ENCODE measurements at places on chromosomes 16 and 17.

- no peak for DNase-seq
Measured at GRCh38 chr16:67563708-67564468, 1.6 kb downstream of the CTCF start.

GRCh38 chr17:57288040-57288772 is 31.9 kb downstream of the MSI2 start:
- DNase-seq = no peak

- DNase-seq = no peak
Measured at GRCh38 chr17:28326114-28326513, 7.1 kb downstream of the TMEM97 start.

GRCh38 chr16:88872650-88873331 is 6.3 kb upstream of the PABPN1L start:
- no peak for DNase-seq

DNA sequence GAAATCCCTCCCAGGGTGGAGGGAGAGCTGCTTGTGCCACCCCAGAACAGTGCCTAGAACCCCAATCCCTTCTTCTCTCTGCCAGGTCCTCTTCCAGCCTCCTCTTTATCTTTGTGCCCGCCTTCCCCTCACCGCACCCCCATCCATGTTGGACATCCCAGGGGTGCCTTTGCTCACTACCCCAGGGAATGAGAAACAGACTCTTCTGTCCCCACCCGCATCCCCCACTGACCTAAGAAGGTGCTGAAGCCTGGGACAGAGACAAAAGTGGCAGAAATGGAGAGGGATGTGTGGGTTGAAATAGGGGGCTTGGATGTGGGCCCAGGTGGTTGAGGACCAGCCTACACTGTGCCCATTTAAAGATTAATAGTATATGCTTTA is 17.0 kb downstream of the ALOX15B start:
- no peak for DNase-seq

GRCh38 chr17:33811004-33811760 is 443.9 kb upstream of the CCL2 start:
- no peak for DNase-seq

DNA sequence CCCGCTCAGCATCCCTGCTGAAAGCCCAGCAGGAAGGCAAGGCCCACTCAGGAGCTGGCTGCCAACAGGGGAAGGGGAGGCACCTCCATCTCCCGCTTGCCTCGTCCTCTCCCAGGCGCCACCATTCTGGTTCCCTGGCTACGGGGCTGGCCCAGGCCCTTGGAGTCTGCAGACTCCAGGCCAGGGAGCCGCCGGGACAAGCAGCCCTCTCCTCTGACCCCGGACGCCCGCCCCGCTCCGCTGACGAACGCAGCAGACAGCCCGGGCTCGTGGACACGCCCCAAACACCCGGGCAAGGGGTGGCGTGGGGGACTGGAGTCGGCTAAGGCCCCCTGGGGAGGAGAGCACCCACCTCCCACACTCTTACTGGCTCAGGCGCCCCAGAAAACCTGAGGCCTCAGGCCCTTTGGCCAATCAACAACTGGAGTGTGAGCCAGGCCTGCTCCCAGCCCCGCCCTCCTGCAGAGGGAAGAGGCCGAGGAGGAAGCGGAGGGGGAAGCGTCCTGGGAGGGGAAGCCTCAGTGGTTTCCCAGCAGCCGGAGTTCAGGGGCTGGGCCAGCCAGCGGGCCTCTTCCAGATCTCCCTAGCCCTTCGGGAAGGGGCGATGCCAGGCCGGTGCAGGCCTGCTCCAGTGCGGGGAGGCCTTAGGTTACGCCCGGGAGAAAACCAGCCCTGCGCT is 4.2 kb downstream of the MNT start:
- DNase-seq = peak; percentile 78

GRCh38 chr16:77344341-77344740 is 90.5 kb downstream of the ADAMTS18 start:
- DNase-seq = no peak

GRCh38 chr16:31718998-31719397 is 154.6 kb upstream of the ZNF267 start:
- no peak for DNase-seq

- no peak for DNase-seq
Measured at GRCh38 chr17:77329741-77330531, 189.2 kb downstream of the SEC14L1 start.

DNA sequence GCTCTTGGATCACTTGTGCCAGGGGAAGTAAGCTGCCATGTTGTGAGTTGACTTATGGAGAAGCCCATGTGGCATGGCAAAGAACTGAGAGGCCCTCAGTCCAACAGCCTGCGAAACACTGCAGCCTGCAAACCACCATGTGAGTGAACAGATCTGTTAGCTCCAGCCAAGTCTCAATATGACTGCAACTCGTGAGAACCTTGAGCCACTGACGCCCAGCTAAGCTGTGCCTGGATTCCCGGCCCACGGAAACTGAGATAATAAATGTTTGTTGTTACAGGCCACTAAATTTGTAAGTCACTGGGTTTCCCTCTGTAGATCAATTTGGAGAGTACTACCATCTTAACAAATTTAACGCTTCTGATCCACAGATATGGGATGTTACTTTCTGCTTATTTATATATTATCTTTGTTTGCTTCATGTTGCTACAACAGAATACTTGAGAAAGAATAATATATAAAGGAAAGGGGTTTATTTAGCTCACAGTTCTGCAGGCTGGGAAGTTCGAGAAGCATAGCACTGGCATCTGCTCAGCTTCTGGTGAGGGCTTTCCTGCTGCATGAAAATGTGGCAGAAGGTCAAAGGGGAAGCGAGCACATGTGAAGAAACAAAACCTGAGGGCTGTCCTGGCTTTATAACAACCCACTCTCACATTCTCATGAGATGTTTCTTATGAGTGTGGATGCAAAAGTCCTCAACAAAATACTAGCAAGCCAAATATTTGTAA is 29.4 kb upstream of the ATP2A3 start:
- DNase-seq = no peak

DNA sequence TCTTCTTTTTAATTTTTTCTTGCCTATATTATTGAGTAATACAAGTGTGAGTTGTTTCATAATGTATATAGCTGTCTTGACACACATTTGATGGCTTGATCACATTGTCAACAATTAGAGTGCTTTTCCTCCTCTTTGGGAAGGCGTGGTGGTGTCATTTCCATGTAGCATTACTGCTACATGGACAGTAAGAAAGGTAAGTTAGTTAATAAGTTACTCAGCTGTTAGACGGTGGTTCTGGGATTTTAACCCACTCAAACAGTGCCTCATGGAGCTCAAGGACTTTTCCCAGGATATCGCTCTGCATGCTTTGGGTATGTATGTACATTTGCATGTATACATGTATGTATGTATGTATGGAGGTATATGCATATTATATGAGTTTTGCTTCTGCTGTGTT is 94.6 kb downstream of the HAPSTR1 start:
- DNase-seq = no peak

DNA sequence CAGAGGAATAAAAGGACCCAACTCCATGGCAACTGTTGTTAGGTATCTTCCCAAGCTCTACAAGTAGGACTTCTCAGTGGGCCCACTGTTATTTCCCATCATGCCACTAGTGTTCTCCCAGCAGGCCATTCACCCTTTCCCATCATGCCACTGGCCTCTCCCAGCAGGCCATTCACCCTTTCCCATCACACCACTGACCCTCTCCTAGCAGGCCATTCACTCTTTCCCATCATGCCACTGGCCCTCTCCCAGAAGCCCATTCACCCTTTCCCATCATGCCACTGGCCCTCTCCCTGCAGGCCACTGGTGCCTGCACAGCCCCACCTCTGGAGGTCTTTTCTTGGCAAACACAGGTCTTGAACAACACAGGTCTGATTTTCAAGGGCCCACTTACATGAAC is 36.3 kb downstream of the IFT140 start:
- no peak for DNase-seq

GRCh38 chr16:50259334-50260205 is 6.8 kb upstream of the ADCY7 start:
- no peak for DNase-seq

DNA sequence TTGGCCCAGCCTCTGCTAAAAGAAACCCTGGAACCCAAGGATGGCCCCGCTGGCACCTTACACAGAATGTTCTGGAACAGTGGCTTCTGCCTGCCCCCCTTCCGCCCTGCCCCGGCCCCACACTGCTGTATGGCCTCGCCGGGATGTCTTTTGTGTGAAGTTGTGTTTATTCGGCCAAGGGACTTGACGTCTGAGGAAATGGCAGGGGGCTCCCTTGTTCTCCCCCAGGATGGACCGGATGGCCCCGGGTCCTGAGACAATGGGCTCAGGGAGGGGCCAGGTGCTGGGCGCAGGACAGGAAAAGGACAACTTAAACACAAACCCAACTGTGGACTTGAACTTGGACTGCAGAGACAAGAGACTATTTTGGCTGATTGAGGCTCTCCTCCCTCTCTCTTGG is 81.6 kb upstream of the GSE1 start:
- no peak for DNase-seq

DNA sequence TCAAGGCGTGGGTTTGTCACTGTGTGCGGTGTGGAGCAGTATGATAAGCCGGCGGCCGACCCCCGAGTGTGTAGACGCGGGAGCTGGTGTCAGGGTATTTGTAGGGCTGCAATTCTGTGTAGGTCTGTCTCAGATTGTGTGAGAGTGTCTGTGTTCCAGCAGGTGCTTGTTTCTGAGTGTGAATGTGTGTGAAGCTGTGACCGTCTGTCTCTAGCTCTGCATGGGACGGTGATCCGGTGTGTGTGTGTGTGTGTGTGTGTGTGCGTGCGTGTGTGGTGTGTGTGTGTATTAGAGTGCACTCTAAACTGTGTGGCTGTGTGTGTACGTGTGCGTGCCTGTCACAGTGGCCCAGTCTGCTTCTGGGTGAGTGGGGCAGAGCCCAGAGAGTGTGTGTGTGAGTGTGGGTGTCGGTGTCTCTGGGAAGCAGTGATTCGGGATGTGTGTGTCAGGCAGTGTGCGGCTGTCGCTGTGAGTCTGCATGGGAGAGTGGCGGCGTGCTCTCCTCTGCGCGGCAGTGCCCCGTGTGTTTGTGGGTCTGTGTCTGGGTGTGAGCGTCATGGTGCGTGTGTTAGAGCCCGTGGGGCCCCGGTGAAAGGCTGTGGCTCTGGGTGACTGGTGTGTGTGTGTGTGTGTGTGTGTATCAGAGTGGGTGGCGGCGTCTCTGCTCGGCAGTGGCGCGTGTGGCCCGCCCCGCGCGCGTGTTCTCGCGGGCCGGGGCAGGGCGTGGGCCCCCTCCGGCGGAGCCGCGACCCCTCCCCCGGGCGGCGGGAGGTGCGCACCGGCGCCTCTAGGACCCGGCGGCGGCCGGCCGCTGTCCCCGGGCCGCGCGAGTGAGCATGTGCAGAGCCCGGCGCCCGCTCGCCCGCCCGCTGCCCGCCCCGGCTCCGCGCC is at the start of gene WSCD1:
Gene WSCD1, plus strand, starts transcription at position 841 of the 891 bp plus-strand sequence. CDS start 10,280 bp downstream, outside the sequence.
- no peak for DNase-seq

Data from esophagus squamous epithelium (tissue), 5 donors.